ENCODE measurements at places on chromosomes 1 and 21.

DNA sequence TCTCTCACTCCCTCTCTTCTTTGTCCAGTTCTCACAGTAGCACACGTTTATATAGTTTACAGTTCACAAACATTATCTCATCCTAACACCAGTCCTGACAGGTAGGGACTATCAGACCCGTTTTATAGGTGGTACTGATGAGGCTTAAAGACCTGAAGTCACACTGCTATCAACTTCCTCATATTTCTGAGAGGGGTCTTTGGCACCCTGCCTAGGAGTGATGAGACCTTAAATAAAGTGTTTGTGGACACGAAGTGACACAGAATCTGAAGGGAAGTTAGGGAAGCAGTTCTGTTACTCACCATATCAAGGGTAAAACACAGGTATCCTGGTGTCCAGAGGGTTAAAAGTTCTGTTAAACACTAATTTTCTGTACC, 590 bp upstream of the TACSTD2 start:
- DNase-seq, result no peak

DNA sequence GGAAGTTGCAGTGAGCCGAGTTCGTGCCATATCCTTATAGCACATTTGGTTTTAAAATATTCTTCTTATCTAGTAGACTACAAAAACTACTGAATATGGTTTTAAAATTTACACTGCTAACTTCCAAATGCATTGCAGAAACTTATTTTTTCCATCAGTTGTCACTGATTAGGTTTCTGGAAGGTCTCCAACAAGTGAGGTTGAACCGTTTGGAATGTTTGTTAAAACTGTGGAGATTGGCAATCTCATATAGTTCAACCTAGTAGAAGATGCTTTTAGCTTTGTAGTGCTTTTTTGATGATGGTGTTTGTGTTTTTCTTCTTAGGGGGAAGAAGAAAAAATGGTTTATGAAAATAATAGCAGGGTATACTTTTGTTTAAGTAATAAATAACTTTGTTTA, 12.9 kb downstream of the CENPF start:
- DNase-seq, result no peak

GRCh38 chr1:56418151-56418631, 161.2 kb downstream of the PLPP3 start:
- no peak for DNase-seq

GRCh38 chr1:28136922-28137613, 39.4 kb downstream of the PTAFR start:
- no peak for DNase-seq

DNA sequence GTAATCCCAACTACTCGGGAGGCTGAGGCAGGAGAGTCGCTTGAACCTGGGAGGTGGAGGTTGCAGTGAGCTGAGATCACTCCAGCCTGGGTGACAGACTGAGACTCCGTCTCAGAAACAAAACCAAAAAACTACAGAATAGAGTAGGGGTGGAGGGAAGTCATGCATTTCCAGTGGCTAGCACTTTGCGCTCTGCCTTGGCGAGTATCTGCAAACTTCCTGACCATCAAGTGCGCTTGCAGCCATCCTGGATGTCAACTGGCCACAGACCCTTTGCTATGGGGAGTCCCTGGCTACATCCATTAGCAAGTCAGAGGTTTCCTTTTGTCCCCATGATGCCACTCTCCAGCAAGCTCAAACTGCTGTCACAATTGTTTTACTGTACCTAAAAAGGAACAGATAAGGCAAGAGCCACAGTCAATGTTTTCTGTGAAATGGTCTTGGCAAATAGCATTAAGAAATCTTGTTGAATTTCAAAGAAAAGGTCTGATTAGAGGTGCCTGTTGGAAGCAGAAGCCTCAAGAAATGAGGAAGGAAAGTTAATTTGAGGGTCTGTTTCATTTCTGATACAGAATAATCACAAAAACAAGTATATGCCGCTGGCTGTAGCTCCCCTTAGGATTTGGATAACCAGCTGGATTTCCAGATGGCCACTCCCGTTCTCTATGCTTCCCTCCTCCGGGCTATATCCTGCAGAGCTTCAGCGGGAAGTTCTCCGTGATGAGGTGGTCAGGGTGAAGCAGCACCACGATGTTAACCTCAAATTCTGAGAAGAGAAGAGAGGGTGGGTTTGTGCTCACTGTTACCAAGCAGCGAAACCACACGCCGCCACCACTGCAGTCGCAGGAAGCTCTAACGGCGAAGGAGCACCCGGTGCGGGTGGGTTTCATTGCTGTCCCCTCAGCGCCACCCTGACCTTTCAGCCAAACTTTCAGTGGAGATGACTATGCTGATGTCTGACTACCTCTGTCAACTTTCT, 42.0 kb downstream of the VPS26C start:
- peak; percentile 29 for DNase-seq

DNA sequence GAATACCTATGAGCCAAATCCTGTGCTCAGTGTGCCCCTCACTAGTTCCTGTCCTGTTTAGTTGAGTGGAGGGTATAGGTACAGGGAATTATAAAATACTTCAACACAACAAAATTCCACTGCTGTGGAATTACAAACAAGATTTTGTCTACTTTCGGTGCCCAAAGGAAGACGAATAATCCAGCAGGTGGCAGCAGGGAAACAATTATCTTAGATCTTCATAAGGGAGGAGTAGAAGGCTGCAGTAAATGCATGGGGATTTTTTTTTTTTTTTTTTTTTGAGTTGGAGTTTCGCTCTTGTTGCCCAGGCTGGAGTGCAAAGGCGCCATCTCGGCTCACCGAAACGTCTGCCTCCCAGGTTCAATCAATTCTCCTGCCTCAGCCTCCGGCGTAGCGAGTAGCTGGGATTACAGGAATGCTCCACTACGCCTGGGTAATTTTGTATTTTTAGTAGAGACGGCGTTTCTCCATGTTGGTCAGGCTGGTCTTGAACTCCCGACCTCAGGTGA, 2.0 kb upstream of the PIP5K1A start:
- no peak for DNase-seq

DNA sequence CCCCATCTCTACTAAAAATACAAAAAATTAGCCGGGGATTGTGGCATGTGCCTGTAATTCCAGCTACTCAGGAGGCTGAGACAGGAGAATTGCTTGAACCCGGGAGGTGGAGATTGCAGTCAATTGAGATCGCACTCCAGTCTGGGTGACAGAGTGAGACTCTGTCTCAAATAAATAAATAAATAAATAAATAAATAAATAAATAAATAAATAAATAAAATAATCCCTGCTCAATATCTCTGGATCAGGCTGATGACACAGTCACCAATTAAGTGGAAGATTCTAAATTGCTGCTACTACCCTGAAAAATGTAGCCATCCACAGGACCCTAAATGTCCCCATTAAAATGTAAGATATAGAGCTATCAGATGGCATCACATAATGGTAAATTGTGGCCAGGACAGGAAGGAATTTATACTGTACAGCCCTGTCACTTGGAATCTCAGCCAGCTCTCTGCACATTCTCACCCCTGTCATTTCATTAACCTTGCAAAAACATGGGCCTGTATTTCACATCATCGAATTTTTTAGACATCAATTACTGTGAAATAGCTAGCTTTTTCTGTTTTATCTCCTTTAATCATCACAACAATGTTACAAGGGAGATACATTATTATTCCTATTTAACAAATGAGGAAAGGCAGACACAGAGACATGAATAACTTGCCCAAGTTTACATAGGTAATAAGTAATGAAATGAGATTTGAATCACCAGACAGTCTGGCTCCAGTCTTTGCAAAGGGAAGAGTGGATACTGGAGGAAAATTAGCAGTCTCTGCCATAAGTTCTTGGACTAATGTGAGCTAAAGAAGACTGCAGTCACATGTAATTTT, 56.7 kb upstream of the NTPCR start:
- no peak for DNase-seq

DNA sequence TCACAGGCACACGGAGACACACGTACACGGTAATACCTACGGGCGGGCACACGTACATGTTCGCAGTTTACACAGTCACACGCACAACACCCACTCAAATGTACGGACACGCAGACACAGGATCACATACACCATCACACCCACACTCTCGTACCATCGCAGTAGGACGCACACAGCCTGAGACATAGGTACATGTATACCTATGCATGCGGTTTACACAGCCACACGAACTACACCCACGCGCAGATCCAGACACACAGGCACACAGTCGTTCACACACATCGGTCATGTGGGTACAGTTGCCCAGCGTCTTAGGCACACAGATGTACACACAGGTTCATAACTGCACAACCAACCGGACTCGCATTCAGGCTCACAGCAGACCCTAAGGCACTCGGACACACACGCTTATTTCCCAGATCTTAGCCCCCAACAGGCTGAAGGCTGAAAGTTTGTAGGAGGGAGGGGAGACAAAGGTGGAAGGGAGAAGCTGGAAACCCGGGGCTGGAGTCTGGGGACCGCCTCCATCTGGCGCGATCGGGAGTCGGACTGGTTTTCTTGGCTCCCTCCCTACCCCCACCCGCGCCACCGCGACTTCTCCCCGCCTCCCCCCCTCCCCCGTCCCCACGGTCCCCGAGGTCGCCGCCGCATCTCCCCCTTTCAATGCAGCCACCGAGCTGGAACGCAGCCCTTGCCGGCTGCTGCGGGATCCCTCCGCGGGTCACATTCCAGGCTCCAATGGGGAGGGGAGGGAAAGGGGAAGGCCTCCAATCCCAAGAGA, 51.9 kb upstream of the SYNC start:
- DNase-seq, result no peak

GRCh38 chr1:164983023-164983650, 373.4 kb downstream of the LMX1A start:
- no peak for DNase-seq

GRCh38 chr1:243452092-243452491, 196.3 kb downstream of the SDCCAG8 start:
- DNase-seq, result no peak

DNA sequence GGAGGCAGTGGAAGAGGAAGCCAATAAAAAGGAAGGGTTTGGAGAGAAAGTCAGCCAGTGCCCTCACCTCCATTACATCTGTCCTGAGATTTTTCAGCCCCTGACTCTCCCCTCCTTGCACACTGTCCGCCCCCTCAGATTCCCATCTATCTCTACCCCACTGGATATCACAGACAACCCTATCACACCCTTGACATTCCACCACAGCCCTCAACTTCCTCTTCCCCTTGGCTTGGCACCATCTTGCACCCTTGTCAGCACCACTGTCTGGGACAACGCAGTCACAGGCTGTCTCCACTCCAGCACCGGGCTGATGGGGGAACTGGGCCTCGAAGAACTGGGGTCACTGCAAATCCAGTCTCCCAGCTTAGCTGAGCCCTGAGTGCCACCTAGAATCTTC, 14.2 kb upstream of the PLEKHA6 start:
- no peak for DNase-seq

DNA sequence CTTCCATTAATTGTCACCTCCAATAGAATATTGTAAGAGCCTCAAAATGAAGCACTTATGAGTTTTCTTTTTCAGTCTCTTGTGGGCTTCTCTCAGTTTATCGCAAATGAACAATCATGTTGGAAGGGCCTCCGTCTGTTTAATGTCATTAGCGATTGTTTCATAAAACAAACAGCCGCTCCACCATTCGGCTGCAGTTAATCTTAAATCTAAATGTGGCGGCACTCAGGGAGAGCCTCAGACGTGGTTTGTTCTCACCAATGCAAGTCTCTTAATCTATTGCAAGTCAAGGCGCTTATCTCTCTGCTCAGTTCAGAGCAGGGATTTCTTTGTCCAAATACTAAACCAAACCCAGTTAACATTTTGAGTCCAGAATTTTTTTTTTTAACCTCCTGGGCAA, 34.9 kb upstream of the ESRRG start:
- no peak for DNase-seq

DNA sequence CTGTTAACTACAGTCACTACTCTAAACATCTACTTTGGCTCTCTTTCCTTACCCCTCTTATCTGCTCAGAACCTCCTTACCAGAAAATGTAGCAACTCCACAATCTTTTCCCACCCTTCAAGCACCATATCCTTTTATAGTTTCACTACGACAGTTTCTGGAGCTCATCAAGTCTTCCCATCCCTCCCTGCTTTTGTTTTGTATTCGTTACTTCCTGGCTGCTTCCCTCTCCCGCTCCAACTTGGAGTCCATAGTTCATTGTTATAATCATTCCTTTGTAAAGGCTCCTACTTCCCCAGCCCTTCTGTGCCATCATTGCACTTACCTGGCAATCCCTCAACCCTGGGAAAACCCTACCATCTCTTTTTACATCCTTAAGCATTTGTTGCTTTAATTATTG, 18.0 kb downstream of the MPZL1 start:
- DNase-seq, result no peak

- DNase-seq, result no peak
Observed at GRCh38 chr1:70866542-70867264, 180.9 kb downstream of the PTGER3 start.

DNA sequence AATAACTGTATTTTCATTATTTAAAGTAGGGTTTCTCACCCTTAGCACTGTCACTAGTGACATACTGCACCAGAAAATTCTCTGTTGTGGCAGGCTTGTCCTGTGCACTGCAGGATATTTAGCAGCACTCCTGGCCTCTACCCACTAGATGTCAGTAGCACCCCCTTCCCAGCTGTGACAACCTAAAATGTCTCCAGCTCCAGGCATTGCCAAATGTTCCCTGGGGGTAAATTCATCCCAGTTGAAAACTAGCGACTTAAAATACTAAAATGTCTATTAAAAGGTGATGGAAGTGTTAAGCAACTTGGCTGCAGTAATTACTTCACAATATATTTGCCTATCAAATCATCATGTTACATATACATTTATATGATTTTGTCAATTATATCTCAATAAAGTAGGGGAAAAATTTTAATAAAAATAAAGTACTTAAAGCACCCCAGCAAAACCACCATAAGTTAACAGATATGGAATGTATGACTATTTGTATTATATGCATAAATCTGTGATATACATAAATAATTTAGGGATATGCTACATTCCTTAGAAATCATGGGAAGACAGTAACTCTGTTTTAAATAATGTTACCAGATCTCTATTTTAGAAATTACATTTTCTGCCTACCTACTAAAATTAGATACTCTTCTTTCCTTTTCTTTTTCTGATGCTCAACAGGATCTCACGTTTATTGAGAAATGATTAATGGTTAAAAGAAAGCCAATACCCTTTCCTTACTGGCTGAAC, 74.6 kb downstream of the ARID4B start:
- no peak for DNase-seq

DNA sequence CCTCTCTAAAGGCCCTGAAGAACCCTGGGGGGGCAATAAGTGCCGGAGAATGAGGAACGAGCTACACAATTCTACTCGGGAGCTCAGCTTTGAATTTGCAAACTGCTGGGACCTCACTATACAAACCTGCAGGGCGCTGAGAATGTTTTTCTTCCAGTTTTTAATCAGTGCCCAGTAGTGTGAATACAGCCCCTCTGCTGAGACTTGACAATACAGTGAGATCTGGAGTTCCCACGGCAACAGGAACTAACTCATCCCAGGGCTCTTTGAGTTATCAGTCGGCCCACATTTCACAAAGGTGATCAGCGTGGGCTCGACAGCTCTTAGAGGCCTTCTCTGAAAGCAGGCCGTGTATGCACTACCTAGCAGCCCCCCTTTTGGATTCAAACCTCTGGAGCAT, 41.7 kb downstream of the TMEM53 start:
- no peak for DNase-seq

DNA sequence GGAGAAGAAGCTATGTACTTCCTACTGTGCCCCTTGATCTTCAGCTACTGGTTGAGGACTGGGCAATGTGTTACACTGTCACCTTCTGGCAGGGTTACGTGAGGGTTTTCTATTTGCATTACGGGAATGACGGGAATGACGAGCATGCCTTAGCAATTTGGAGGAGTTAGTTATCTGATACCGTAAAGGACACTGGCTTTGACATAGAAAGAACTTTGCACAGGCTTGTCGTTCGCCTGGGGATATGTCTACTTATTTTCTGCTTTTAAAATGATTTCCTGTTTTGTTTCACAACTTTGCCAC, 19.8 kb upstream of the ACBD6 start:
- DNase-seq, result no peak

All from stimulated activated CD8-positive, alpha-beta memory T cell treated with anti-CD3 and anti-CD28 coated beads, Interleukin-15, amount 100 ng/mL, for 24 hours (primary cell).